ENCODE measurements at places on chromosomes 12 and 14. TPM values are rescaled to one million over a fixed set of nuclear protein-coding genes. Genes with fewer than 3 reads are reported as not detected.

ACOT4 gene
- total RNA-seq: 1.00 TPM

DNA sequence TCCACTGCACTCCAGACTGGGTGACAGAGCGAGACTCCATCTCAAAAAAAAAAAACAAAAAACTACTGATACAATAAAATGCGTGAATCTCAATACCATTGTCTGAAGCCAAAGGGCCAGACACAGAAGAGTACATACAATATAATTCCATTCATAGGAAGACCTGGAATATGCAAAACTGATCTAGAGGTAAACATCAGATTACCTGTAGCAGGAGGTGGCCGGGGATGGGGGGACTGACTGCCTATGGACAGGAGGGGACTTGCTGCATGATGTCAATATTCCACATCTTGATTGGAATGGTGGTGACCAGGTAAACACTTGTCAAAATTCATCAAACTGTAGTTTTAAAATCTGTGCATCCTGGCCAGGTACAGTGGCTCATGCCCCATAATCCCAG, 12.5 kb upstream of the FIGNL2 start:
- no peak overlapping the region for H3K4me3 ChIP-seq
- H3K36me3 ChIP-seq: no peaks in the 10 kb centered on the region
- H3K4me1 ChIP-seq: peaks cover 6% of the 10 kb centered on the region
- DNase-seq: no peak
- peaks cover 8% of the 10 kb centered on the region for H3K27me3 ChIP-seq

AKAP6 gene
- total RNA-seq: 232 TPM

- peaks cover 9% of the 10 kb centered on the region for H3K4me1 ChIP-seq
- H3K36me3 ChIP-seq: no peaks in the 10 kb centered on the region
These were observed 64.2 kb downstream of the ADCK1 start for GRCh38 chr14:77864085-77864484.

- H3K4me1 ChIP-seq: peaks cover 10% of the 10 kb centered on the region
- no peak overlapping the region for H3K27ac ChIP-seq
- H3K4me3 ChIP-seq: no peak overlapping the region
- no peaks in the 10 kb centered on the region for H3K36me3 ChIP-seq
- DNase-seq: no peak
These were observed 942 bp downstream of the SYT1 start for GRCh38 chr12:78865516-78865915.

- peaks cover 24% of the 10 kb centered on the region for H3K4me1 ChIP-seq
- no peaks in the 10 kb centered on the region for H3K27me3 ChIP-seq
- H3K27ac ChIP-seq: peak overlapping the region; percentile 97
- H3K4me3 ChIP-seq: no peak overlapping the region
These were observed 1.7 kb upstream of the ACOT2 start for GRCh38 chr14:73567358-73567757.

CHURC1 gene
- total RNA-seq: 57.2 TPM

- H3K4me3 ChIP-seq: no peak overlapping the region
- H3K27me3 ChIP-seq: no peaks in the 10 kb centered on the region
- DNase-seq: peak; percentile 54
- no peak overlapping the region for H3K27ac ChIP-seq
- no peaks in the 10 kb centered on the region for H3K36me3 ChIP-seq
- H3K4me1 ChIP-seq: no peaks in the 10 kb centered on the region
These were observed 43.5 kb downstream of the DNAI7 start for GRCh38 chr12:25151476-25151875.

DNA sequence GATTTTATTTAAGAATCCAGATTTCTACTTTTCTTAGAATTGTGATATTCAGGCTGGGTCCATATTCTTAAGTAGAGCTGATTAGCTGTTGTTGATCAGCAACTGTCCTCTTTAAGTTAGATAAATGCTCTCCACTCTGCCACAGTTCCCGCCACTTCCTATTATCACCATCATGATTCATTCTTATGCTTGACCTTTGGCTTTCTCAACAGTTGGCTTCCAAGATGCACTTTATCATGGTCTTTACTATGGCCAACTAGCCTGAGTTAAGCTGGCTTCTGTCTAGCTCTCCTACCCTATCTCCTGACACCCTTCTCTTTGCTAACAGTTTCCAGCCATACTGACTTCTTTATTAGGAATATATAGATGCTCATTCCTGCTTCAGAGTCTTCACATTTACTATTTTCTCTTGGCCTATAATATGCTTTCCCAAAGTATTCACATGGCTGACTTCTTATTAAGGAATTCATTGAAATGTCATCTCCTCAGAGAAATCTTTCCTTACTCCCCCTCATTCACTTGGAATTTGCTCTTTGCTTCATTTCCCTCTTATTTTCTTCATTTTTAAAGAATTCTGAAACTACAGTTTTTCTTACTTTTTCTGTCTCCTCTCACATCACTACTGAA, 149.0 kb upstream of the IGF1 start:
- H3K27ac ChIP-seq: no peak overlapping the region
- H3K4me1 ChIP-seq: no peaks in the 10 kb centered on the region
- no peaks in the 10 kb centered on the region for H3K27me3 ChIP-seq
- no peaks in the 10 kb centered on the region for H3K36me3 ChIP-seq
- H3K4me3 ChIP-seq: no peak overlapping the region

DNA sequence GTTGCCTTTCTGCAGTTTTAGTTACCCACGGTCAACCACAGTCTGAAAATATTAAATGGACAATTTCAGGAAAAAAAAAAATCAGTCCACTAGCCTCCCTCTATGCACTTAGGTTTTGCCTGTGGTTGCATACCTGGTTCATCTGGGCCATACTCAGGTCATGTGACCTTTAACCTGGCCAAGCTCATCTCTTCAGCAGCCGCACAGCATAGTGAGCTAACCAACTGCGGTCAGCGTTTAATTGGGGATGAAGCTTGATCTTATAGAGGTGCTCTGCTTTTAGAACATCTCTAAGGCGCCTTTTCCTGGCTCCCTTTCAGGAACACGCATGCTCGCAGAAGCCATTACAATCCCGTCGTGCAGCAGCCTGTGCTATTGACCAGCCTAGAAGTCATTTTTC, 177.2 kb upstream of the HMGA2 start:
- no peak overlapping the region for H3K27ac ChIP-seq
- DNase-seq: no peak
- no peak overlapping the region for H3K4me3 ChIP-seq
- H3K36me3 ChIP-seq: no peaks in the 10 kb centered on the region

GRCh38 chr12:20588042-20588441, 107.1 kb upstream of the SLCO1C1 start:
- H3K27ac ChIP-seq: no peak overlapping the region
- peaks cover 62% of the 10 kb centered on the region for H3K4me1 ChIP-seq
- DNase-seq: peak; percentile 28

SLC2A14 gene
- not detected for total RNA-seq

DDX11 gene
- 3.8 TPM for total RNA-seq

Data from heart left ventricle (tissue), 16 donors.